Glomerular endothelial cell (primary cell): ENCODE measurements at places on chromosomes 4 and X. TPM values are rescaled to one million over a fixed set of nuclear protein-coding genes. Genes with fewer than 3 reads are reported as not detected.

DNA sequence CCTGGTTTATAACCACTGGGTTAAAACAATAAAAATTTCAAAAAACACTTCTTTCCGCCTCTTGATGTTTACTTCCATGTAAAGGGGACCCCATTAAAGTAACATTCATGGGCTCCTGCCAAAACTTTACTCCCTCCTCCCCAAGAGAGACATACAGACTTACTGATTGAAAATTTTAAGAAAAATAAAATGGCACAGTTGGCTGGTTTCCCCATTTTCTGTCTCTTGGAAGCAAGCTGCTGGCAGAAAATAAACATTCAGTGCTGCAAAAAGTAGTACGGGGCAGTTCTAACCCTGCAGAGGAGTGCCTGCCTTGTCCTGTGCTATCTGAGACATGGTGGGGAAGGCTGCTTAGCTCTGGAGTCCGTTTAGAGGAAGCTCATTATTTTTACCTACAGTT, 187.3 kb upstream of the INTU start:
- DNase-seq, result no peak

GRCh38 chr4:40750461-40751258, 905 bp downstream of the NSUN7 start:
- no peak for DNase-seq

PRRG3 gene
- 0.99 TPM in 1 of 2 replicates, not detected in the other for total RNA-seq

PGAM4 gene
- 1.1 TPM in 1 of 2 replicates, not detected in the other for total RNA-seq

- no peak for DNase-seq
Measured at GRCh38 chrX:119045884-119046283, 26.9 kb upstream of the CT47C1 start.

- DNase-seq, result no peak
Measured at GRCh38 chr4:8247047-8247930, 22.3 kb upstream of the HTRA3 start.

SPARCL1 gene
- 0.41 TPM in 1 of 2 replicates, not detected in the other for total RNA-seq

SPANXB1 gene
- not detected in 2 replicates for total RNA-seq

HSFX3 gene
- not detected in 2 replicates for total RNA-seq

FAAH2 gene
- 0.15 TPM in 1 of 2 replicates, not detected in the other for total RNA-seq

- no peak for DNase-seq
Measured at GRCh38 chr4:55530691-55531090, 16.0 kb downstream of the CLOCK start.

GCNA gene
- total RNA-seq, result 0.15 and 2.5 TPM in 2 replicates

GLUD2 gene
- 1.6 and 1.7 TPM in 2 replicates for total RNA-seq

GRCh38 chrX:11408783-11409182, 115.6 kb downstream of the AMELX start:
- no peak for DNase-seq

GRCh38 chr4:38113132-38113531, 152.9 kb downstream of the PTTG2 start:
- no peak for DNase-seq

SAGE1 gene
- total RNA-seq, result not detected in 2 replicates

- no peak for DNase-seq
Measured at GRCh38 chr4:147760695-147761094, 28.8 kb downstream of the ARHGAP10 start.

GUCY1A1 gene
- 0.70 and 2.2 TPM in 2 replicates for total RNA-seq

DNA sequence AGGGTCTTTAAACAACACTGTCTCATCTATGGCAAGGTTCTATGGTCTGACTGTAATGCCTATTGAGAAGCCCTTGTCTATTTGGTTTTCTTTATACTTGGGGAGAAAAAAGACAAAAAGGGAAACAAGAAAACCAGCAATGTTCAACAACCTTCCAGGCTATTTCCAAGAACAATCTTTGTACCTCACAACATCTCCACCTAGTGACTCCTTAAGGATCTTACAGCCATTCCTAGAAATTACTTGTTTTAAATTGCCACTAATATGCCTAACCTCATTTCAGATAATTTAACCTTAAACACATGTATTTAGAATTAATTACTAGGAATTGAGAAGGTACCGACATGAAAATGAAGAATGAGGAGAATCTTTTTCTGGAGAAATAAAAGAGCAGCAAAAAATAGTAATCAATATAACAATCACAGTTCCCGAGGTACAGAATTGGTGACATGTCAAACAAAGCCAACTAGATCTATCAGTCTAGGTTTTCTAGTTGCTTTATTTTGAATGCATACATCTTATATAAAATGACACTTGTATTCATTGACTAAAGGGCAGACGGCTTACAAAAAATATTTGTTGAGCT, 1.6 kb upstream of the RBM46 start:
- peak; percentile 3 for DNase-seq

DNA sequence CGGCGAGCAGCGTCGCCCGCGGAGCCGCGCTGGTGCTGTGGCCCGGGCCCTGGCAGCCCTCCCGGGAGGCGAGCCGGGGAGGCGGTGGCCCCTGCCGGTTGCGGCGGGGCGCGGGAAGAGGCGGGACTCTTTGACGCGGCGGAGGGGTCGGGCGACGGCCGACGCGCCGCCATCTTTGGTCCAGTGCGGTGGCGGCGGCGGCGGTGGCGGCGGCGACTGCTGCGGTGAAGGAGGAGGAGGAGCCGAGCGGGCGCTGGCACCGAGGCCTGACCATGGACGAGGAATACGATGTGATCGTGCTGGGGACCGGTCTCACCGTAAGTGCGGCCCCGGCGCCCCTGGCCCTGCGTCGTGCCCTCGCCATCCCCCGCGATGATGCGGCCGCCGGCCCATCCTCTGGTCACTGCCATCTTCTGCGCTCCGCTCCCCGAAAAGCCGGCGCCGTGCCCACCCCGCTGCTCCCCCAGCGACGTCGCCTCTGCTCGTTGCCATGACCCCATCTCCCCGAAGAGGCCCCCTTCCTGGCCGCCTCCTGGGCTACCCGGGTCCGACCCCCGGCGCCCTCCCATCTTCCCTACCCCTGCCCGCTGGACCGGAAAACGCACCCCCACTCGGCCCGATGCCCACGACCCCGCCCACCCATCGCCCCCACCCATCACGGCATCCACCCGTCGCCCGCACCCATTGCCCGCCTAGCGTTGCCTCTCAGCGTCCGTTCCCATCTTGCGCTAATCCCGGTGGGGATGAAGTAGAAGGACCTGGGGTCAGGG, at the start of gene GDI1:
Gene GDI1, plus strand, starts transcription at position 172 of the 770 bp plus-strand sequence. Its CDS starts 101 bp downstream, at position 273.
- DNase-seq, result no peak

DNA sequence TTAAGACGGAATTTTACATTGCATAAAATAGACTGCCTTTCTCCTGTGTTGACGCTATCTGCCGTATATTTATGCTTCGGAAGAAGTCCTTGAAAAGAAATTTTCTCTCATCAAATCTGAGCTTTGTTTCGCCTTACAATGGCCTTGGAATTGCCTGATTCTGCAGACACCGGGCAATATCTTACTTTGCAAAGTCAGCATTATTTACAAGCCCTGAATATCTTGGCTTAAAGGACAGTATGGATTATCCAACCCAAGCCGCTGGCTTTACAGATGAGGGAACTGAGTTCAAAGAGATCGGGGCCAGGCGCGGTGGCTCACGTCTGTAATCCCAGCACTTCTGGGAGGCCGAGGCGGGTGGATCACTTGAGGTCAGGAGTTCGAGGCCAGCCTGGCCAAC, 1.1 kb upstream of the MANBA start:
- no peak for DNase-seq

GRCh38 chr4:93764639-93765246, 63.8 kb upstream of the ATOH1 start:
- peak; percentile 14 for DNase-seq

SLC49A3 gene
- total RNA-seq, result 6.9 and 10.0 TPM in 2 replicates

- DNase-seq, result no peak
Measured at GRCh38 chrX:41522671-41523070, 75.5 kb downstream of the NYX start.

DNA sequence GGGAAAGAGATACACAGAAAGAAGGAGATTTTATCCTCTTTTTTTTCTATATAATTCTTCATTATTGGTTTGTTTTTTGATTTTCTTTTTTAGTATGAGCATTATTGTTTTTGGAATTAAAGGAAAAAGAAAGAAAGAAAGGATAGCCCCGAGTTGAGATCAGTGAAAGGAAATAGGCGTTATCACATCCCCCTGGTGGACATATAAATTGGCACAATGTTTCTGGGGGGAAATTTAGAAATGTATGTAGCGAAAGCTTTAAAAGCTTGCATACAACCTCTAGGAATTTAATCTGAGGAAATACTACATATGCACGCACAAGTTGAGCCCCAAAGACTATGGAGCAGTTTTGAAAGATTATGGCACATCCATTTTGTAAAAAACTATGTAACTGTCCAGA, 226.3 kb upstream of the LDB2 start:
- no peak for DNase-seq

DNA sequence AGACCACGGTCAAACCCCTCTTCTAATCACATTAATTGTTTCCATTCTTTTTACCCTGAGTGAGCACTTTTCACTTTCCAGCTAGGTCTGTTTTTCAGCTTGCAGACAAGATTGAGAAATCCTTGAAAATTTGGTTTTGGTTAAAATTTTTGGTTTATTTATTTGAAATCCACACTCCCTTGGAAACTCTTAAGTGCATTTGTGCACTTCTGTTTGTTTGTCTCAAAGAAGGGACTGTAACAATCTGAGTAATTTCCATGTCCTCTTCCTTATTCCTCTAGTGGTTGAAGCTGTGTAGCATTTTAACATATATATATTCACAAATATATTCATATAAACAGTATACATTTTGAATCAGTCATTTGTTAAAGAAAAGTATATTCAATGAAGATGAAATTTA, 333.3 kb downstream of the ANK2 start:
- no peak for DNase-seq

DNA sequence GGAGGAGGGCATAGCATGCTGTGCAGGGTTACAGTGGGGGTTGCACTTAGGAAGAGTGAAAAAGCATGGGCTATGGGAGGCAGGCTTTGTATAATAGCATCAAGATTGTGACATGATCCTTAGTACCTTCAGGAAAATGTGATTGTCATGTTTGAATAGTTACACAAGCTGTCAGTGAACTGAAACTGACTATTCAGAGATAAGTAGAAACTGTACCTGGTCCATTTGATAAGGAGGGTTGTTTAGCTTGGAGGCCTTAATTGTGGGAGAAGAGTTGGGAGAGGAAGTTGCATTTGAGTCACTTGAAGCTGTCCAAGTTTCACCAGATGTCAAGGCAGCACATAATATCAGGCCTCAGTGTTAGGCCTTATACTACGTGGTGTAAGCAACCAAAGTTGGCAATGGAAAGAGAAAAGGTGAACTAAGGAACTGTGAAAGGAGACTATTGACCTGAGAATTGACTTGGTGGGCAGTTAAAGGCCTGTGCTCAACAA, 85.0 kb downstream of the TEX13C start:
- no peak for DNase-seq

- DNase-seq, result no peak
Measured at GRCh38 chrX:50402886-50403285, 67.7 kb downstream of the DGKK start.

GRCh38 chr4:67549123-67549522, 3.8 kb upstream of the CENPC start:
- no peak for DNase-seq

GRCh38 chr4:86961605-86962295, 26.9 kb downstream of the AFF1 start:
- DNase-seq, result no peak

GRCh38 chr4:126937846-126938422, 694.8 kb upstream of the INTU start:
- DNase-seq, result no peak

GRCh38 chr4:123817025-123817688, 420.6 kb downstream of the SPRY1 start:
- DNase-seq, result no peak

DNA sequence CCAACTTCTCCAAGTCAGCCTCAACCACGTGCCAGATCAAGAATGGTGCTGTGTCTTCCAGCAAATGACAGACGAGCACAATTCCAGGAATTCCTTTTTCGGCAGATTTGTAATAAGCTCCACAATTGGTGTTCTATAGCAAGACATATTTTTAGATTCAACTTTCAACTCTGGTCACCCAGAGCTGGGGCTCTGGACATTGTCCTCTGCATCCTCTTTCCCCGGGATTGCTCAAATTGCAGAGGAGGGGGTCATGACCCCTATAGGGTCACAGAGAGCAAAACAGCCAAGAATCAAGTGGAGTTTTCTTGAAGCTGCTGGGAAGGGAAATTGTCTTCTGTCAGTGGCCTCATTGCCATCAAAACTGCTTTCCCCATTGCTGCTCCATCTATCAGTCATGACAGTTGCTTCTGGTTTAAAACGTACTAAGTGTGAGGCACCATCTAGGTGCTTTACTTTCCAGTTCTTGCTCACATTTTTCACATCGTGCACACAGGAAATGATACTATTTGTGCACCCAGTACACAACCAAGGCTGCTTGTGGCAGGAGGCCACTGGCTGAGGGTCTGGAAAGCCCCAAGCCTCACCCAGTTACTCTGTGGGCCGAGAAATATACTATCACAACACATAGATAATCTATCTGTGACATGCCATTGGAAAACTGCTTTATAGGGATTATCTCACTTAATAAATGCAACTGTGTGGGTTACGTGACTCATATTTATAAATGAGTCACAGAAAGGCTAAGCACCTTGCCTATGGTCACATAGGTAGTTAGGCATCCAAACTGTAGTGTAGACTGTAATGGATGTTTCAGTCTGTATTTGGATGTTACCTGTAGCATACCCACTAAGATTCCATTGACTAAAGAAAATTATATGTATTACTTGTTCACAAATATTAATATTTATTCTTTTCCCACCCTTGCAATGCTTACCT, 91.7 kb upstream of the PHOX2B start:
- no peak for DNase-seq

GRCh38 chr4:1683261-1683735, 815 bp downstream of the FAM53A start:
- peak; percentile 10 for DNase-seq

PPP4R3C gene
- not detected in 2 replicates for total RNA-seq

GRCh38 chrX:44874420-44875184, 1.6 kb downstream of the KDM6A start:
- no peak for DNase-seq

DNA sequence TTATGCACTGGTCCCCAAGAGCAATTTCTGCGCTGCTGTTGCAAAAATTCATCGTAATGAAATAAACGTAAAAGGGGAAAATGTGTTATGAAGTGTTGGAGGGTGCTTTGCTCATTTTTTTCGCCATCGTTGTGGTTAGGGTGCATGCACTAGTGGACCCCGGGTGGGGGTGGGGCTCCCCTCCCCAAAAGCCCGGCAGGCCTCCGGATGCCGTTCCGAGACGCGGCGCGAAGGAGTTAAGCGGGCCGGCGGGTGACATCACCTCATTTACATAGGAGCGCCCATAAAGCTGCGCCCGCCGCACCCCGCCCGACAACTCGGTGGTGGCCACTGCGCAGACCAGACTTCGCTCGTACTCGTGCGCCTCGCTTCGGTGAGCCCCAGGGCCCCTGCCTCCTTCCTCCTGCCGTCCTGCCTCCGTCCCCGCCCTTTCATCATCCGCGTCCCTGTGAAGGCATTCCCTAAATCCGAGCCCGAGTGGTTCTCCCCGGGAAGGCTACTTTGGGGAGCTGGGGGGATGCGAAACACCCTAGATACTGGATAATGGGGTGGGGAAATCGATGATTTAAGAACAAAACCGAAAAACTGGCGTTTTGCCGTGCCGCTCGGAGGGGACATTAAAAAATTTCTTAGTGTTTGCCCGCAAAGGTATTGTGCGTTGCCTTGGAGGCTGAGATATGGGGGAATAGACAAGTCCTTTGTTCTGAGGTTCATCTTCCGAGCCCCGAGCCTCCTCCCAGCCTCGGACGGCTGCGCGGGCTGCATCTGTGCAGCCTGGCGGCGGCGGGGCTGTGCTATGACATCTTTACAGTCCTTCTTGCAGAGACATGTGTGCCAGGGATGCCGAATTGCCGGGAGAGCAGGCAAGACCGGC, at the start of gene TMSB4X:
Gene TMSB4X, plus strand, starts transcription at position 315 of the 874 bp plus-strand sequence.
- DNase-seq, result no peak

MTMR8 gene
- total RNA-seq, result 0.10 and 0.82 TPM in 2 replicates
